ENCODE measurements at places on chromosomes 4 and X. TPM values are rescaled to one million over a fixed set of nuclear protein-coding genes. Genes with fewer than 3 reads are reported as not detected.

DNA sequence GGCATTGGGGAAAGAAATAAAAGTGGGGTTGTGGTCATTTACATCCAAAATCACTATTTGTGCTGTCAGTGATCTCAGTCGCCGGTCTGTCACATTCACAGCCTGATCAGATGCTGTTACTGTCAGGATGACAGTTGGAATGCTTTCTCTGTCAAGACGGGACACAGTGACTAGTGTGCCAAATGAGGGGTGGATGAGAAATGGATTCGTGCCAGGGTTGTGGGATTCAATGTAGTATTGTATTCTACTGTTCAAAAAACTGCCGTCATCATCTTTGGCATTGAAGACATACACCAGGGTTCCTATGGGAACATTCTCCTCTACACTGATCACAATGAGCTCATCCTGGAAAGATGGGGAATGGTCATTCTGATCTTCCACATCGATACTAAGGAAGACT is 171.1 kb downstream of the DCHS2 start:
- no peak for DNase-seq

GRCh38 chrX:103533511-103534216 is 14.4 kb upstream of the RAB40A start:
- peak; percentile 47 for DNase-seq

- DNase-seq = no peak
Observed at GRCh38 chrX:53494436-53494835, 60.3 kb upstream of the HSD17B10 start.

DNA sequence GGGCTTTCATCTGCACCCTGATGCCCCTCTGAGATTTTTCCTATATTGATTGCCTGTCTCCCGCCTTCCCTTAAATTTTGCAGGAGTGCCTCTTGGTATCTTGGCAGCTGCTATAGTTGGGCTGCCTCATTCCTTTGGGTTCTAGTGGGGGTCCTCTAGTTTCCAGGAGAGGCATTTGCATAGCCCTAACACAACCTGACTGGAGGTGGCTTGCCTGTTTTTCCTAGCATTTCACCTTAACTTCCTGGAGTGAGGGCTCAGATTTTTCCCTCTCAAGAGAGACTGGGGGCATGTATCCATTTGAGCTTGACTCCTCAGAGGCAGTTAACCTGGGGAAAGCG is 46.0 kb downstream of the UGT2A3 start:
- no peak for DNase-seq

GRCh38 chr4:866761-867390 is 40.9 kb upstream of the CPLX1 start:
- DNase-seq = peak; percentile 54

DNA sequence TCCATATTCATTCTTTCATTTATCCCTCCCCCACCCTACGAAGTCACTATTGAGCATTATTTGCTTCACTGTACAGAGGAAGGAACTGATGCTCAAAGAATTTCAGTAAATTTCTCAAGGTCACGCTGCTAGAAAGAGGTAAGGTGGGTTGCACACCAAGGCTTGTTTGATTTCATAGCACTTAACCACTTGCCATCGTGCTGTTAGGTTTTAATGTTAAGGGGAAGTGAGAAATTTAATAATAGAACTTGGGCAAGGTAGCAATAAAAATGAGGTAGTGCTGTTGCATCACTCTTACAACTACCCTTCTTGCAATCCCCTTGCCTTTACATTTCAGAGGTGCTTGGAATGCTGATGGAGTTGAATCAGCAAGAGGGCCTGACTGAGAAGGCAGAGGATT is 343.1 kb downstream of the MID1IP1 start:
- no peak for DNase-seq

DNA sequence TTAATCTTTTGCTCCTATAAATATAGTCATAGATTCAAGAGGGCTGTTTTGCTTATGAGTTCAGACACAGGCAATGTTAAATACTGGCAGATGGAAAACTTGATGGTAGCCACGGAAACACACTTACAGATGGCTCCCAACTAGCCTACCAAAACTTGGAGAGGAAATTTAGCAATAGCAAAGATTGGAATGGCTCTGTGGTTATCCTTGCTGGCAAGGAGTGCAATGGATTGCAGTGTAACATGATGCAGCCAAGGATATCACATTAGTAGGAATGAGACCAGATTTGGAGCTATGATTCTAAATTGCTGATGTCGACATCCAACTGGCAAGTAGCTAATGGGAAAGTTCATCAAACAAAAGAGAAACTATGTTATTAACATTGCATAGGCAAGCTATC is 791.0 kb upstream of the DIAPH2 start:
- DNase-seq = no peak

- no peak for DNase-seq
Observed at GRCh38 chrX:148984238-148984637, 483.8 kb downstream of the AFF2 start.

GLRA2 gene
- 1.3 TPM for total RNA-seq

SPANXC gene
- not detected for total RNA-seq

MAGEE2 gene
- total RNA-seq = not detected

NAT8L gene
- 3.0 TPM for total RNA-seq
